ENCODE measurements at places on chromosomes 6 and 20. TPM values are rescaled to one million over a fixed set of nuclear protein-coding genes. Genes with fewer than 3 reads are reported as not detected.

OR2B6 gene
- not detected for total RNA-seq

BMP7 gene
- total RNA-seq = not detected

SOBP gene
- total RNA-seq = 0.46 TPM

NOX3 gene
- total RNA-seq = not detected

TUBB2A gene
- 9.6 TPM for total RNA-seq

- no peak for DNase-seq
Measured at GRCh38 chr6:89037141-89037900, 43.2 kb upstream of the PNRC1 start.

- DNase-seq = no peak
Measured at GRCh38 chr6:10529231-10529801, 8.2 kb downstream of the GCNT2 start.

DNA sequence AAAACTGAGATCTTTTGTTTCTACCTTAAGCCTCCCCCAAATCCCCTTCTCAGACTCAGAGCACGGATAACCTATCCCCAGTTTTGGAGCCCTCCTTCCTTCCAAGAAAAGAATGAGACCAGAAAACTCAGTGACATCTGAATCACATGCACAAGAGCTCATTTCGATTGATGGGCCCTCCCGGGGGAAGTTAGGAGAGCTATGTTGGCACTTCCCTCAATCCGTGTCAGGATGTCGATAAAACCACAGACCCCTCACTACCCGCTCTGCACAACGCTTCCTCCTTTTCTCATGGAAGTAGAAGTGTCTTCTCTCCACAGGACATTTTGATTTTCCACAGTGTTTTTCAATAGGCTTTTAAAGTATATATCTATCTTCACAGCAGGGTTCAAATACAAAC is 332.4 kb downstream of the HACE1 start:
- no peak for DNase-seq

- DNase-seq = no peak
Measured at GRCh38 chr6:23890543-23891227, 235.3 kb upstream of the NRSN1 start.

DNA sequence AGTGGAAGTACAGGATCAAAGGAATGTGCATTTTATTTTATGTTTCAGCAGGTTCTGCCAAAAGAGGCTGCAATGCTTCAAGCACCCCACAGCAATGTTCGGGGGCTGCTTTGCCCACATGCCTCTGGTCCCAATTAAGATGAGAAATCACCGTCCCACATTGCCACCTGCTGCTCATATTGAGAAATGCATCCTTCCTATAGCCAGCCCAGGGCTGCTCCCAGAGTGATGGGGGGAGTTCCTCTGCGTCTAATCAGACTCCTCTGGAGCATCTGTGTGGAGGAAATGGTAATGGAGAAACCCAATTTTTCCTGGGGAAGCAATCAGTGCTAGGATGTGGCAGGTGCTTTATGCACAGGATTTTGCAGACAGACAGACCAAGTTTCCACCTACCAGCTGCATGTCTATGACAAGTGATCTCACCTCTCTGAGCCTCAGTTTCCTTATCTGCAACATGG is 33.7 kb downstream of the PTGIS start:
- peak; percentile 32 for DNase-seq

DNA sequence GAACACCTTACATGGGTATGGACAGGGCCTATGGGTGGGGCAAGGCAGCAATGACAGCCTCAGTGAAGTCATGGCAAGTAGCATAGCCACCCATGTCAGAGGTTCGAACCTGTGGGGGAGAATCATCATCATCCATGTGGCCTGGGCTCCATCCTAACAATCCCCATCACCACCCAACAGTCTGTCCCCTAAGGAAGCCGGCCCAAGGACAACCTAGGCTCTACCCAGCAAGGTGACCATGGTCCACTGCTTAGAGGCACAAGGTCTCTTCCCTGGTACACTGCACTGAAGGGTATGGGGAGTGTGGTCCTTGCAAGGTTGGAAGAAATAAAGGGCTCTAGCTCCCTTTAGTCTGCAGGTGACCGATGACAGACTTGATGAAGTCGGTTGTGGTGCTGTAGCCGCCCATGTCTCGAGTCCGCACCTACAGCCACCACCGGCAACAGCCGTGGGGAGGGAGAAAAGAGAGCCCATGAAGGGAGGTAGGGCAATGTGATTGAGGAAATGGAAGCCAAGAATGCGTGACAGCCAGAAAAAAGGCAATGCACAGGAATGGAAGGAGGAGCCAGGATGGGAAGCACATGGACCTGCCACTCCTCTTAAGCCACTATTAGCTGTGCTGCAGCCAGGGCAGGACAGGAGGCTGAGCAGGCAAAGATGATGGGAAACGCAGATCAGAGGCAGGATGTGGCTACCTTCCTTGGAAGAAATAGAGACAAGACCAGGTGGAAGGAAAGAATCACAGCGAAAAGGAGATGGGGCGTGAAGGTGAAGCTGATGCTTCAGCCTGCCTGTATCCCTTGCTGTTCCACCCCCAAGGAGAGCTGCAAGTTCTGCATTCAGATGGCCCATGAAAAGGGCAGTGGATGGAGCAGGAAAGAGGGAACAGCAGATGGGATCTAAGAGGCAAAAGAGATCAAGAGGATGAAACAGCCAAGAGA is 5.3 kb downstream of the IDH3B start:
- DNase-seq = no peak

DNA sequence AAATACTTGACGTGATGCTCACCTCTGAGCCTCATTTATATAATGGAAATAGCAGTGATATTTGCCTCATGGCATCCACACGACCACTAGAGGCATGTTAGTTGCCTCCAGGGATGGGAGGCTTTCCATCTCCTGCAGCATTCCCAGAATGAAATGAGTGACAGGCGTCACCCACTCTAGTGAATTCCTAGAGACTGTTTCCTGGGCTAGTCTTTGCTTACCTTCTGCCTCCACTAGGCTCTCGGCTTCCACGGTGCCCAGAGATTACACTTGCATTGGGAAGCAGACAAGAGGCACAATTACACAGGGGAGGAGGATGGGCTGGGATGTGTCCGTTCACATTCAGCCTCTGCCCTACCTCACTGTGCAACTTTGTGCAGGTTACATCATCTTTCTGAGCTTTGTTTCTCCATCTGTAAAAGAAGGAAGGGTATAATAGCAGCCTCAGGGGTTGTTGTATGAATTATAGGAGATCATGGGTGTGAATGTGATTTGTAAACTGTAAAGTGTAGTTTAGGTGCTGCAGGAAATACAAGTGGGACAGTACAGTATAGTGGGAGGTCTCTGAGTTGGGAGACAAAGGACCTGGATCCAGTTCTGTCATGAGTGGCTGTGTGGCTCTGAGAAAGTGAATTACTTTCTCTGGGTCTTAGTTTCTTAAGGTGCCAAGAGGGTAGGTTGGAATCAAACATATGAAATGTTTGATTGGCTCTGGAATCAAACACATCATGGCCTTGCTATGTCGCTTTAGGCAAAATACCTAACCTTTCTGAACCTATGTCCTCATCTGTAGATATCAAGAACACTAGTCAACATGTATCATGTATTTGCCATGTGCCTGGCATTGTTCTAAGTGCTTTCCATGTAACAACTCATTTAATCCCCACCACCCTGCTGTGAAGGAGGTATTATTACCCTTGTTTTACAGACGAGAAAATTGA is 3.6 kb upstream of the VSTM2L start:
- DNase-seq = no peak

DNA sequence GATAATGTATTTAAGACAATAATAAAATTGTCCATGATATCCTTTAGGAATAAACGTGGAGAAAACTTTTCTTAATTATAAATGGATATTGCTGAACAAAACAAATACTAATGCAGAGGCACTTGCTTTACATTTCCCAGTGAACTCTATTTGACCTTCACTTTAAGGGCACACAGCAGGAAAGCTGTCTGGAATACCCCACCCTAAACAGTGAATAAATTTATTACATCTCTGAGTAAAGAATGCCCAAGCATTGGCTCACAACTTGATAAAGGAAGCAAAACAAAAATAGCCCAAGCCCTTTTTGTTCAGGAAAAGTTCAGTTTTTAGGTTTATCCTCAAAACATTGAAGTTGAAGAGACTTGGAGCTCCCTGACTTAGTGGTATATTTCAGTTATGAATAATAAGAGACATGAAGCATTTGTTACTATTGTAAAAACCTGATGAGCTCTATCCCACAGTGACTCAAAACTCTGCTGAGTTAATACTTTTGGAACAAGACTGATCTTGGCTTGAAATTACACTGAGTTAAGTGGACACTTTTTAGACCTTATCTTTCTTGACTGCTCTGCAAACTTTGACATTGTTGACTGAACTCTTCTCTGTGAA is 353.9 kb downstream of the BCKDHB start:
- no peak for DNase-seq

All from T-cell (primary cell).